ENCODE measurements at places on chromosomes 4 and X.

- no peak for DNase-seq
Measured at GRCh38 chrX:45145492-45146215, 55.0 kb downstream of the DIPK2B start.

DNA sequence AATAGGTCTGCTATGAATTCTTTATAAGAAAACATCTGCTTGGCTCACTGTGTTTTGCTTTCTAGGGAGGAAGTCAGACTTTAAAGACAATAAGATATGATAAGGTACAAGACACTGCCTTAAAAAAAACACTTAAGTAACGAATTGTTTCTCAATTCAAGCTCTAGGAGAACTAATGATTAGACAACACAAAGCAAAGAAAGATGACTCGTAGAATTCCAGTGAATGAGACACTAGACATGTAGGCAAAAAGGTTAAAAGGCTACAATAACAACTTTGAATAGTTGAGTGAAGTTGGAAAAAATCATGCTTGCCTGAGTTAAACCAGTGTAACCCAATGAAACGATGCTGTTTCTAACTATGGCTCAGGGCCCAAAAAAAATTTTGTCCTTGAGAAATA, 344.4 kb upstream of the ACTRT1 start:
- DNase-seq = no peak

- no peak for DNase-seq
Measured at GRCh38 chrX:18709833-18710232, 2.4 kb downstream of the PPEF1 start.

DNA sequence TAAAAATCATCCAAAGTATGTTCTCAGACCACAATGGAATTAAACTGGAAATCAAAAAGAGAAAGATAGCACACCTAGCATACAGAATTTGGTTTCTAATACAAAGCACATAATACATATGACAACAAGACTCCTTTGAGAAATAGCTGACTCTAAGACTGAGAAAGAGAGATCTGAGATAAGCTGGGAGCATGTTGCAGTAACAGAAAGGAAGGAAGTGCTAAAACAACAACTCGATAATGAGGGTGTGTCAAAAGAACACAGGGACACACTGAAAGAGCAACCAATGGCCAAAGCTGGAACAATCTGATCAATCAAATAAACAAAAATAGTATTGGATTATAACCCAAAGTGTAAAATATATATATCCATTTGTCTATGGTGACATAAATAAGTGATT, 586.6 kb downstream of the C4orf33 start:
- no peak for DNase-seq

DNA sequence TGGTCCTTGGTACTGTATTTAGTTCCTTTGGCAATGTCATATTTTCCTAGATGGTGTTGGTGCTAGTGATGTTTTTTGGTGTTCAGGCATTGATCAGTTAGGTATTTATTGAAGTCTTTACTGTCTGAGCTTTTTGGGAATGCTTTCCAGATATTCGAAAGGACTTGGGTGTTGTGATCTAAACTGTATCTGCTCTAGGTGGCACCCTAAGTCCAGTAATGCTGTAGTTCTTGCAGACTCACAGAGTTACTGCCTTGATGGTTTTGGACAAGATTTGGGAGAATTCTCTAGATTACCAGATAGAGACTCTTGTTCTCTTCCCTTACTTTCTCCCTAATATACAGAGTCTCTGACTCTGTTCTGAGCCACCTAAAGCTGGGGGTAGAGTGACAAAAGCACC, 513.6 kb upstream of the PITX2 start:
- no peak for DNase-seq

DNA sequence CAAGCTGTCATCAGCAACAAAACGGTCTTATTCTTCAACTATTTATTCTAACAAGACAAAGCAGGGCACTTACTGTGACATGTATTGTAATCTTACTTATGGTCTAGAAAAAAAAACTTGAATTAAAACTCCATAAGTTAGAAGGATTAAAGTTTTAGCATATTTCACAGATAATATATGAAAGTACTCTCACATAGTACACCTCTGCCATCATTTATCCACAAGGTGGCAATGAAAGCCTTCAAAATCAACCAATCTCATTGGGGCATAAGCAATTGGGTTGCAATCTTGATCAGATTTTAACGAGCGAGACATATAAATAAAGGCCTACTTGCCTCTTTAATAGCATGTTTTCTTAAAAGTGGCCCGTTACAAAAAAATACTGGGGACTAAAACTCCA, 1382.9 kb downstream of the FAM133A start:
- DNase-seq = no peak

DNA sequence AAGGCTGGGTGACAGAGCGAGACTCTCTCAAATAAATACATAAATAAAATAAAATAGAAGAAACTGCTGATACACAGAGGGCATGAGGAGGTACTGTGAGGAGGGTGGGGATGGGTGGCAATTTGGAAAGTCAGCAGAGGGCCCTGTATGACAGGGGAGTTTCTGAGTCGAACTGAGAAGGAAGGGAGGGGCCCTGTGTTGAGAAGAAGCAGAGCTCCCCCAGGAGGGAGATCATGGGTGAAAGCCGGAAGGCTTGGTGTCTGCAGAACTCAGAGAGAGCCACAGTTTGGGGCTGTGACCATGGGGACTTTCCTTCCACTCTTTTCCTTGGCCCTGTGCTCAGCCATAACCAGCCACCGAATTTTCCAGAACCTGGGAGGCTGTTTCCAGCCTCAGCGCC, 24.8 kb upstream of the AFAP1 start:
- no peak for DNase-seq

- no peak for DNase-seq
Measured at GRCh38 chr4:102705391-102705935, 55.3 kb downstream of the MANBA start.

- DNase-seq = no peak
Measured at GRCh38 chrX:19334945-19335626, 8.6 kb upstream of the PDHA1 start.

- DNase-seq = no peak
Measured at GRCh38 chr4:48343551-48343950, 2.2 kb downstream of the SLAIN2 start.

- no peak for DNase-seq
Measured at GRCh38 chrX:115581759-115582615, 21.0 kb downstream of the PLS3 start.

GRCh38 chrX:107454302-107454701, 4.8 kb downstream of the FRMPD3 start:
- DNase-seq = no peak

DNA sequence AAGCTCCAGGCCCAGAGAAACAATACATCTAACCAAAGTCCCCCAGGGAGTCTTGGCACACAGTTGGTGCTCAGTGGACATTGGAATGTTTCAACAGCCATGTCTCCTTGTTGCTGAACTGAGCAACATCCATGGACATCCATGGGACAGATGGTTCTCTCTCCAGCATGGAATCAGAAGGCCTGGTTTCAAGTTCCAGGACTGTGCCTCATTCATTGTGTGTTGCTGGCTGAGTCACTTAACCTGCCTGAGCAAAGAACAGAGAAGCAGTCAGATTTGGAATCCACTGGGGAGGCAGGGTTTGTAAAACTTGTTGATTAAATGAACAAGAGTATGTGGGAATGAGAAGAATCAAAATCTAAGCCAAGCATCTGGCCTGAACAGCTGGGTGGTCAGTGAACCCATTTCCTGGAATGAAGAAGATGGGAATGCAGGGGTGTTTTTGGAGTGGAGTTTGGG, 147.9 kb downstream of the CHIC2 start:
- no peak for DNase-seq

DNA sequence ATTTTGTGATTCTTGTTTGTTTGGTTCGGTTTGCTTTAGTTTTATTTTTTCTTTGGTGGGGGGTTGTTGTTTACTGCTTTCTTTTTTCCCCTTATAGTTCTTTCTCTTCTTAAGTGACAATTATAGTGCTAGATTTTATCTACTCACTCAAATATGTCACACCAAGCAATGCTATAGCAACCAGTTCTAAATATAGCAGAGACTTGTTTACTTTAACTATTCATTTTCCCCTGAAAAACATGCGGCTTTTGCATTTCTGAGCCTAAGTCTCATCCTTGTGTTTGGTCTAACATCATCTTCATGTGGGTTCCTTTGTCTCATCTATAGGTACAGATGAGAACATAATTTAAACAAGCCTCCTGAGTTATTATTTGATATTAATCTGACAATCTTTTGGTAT, 676.6 kb downstream of the FAT4 start:
- DNase-seq = no peak

DNA sequence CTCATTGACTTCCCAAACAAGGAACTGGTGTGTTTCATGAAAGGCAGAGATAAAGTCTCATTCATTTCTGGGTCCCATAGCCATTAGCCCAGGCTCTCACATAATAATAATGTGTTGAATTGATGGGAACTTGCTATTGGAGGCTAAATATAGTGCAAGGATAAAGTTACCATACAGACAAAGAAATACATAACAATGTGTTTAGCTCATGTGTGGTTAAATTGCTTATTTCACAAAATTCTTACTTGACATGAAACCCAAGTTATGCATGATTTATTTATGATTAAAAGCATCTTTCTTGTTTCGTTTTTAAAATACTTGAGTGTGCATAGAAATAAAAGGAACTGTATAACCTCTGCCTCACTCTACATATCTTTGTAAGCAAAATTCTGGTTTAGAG, 37.3 kb upstream of the LPAR4 start:
- no peak for DNase-seq

- no peak for DNase-seq
Measured at GRCh38 chrX:10582215-10582733, 38.1 kb downstream of the MID1 start.

DNA sequence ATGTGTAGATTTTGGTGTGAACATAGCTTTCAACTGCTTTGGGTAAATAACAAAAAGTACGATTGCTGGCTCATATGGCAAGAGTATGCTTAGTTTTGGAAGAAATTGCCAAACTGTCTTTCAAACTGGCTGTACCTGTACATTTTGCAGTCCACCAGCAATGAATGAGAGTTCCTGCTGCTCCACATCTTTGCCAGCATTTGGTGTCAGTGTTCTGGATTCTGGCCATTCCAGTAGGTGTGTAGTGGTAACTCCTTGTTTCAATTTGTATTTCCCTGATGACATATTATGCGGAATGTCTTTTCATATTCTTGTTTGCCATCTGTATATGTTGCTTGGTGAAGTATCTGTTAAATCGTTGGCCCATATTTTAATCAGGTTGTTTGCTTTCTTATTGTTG, 20.6 kb upstream of the ALB start:
- no peak for DNase-seq

DNA sequence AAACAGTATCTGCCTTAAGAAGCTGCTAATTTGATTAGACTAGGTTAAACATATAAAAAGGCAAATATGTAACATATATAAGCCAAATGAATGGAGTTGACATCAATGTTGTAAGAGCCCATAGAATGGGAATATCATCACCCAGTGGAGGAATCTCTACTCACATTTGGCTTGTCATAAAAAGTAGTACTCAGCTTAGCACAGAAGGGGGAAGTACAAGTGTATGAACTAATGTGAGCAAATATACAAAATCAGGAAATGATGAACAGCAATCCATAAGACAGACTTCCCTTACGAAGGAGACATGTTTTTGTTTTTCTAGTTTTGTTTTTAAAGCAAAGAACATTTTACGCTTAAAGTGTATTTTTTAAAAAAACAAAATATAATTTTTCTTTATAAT, 74.9 kb downstream of the MAB21L2 start:
- no peak for DNase-seq

DNA sequence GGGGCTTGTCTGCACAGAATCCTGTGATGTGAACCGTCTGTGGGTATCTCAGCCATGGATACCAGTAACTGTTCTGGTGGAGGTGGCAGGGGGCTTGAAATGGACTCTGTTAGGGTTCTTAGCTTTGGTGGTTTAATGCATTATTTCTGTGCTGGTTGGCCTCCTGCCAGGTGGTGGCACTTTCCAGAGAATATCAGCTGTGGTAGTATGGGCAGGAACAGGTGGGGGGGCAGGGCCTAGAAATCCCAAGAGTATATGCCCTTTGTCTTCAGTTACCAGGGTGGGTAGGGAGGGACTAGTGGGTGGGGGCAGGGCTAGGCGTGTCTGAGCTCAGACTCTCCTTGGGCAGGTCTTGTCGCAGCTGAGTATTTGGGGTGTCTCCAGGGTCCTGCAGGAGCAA, 106.7 kb downstream of the KIT start:
- DNase-seq = no peak

- no peak for DNase-seq
Measured at GRCh38 chrX:24080704-24081103, 25.9 kb downstream of the EIF2S3 start.
